ENCODE measurements at places on chromosomes 12 and 14.

GRCh38 chr14:61076556-61076955, 95.5 kb downstream of the SLC38A6 start:
- no peak for DNase-seq

DNA sequence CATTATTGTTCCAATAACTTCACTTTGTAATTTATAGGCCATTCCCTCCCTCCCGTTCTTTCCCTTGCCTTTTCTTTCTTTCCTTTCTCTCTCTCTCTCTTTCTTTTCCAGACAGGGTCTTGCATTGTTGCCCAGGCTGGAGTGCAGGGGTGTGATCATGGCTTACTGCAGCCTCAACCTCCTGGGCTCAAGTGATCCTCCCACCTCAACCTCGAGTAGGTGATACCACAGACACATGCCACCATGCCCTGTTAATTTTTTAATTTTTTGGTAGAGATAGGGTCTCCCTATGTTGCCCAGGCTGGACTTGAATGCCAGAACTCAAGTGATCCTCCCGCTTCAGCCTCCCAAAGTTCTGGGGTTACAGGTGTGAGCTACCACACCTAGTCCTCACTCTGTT, 6.8 kb upstream of the POU6F1 start:
- DNase-seq = no peak

DNA sequence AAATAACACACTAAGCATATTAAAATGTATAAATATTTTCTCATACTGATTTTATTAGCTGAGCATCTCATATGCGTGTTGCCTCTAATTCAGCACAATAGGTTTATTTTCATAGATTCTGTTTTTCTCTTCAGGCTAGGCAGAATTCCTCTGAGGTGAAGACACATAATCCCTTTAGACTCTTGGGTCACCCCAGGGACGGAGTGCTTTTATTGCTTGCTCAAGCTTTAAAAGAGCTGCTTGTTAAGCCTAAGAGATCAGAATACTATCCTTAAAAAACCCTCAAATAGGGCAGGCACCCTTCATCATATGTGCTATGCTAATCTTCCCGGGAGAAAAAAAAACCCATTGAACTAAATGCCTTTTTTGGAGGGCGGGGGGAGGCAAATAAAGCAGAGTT, 390.1 kb downstream of the KCNH5 start:
- no peak for DNase-seq

GRCh38 chr12:27937768-27938167, 34.8 kb downstream of the PTHLH start:
- DNase-seq = no peak

- no peak for DNase-seq
Observed at GRCh38 chr14:32635061-32635719, 303.5 kb upstream of the NPAS3 start.

DNA sequence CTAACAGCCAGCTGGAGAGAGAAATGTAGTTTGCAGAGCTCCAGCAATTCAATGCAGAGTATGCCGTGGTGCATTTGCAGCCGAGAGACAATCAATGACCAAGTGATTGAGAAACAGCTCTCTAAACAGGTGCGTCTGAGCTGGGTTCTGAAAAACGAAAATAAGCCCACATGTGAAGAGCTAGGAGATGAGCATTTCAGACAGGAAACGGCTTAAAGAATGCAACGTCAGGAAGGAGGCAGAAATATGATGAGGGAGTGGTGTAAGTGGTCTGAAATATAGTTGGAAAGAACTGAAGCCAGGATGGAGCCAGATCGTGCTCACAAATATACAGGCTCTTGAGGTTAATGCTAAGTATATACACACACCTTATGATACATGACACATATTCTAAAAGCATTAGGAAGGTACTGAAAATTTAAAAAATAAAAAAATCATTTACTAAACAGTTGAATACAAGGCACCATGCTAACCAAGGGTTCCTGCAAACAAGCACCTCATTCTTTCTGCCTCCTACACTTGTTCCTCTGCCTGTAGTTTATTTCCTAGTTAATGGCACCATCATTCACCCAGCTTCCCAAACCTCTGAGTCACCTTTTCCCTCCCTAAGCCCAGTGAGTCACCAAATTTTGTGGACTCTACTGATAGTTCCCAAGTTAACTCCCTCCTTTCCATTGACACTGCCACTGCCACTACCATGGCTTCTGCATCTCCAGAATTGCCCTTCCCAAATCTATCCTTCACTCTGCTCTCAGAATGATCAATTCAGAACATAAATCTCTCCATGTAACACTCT, 2.3 kb upstream of the GARIN2 start:
- no peak for DNase-seq

GRCh38 chr14:61584331-61584741, 111.0 kb upstream of the HIF1A start:
- no peak for DNase-seq

DNA sequence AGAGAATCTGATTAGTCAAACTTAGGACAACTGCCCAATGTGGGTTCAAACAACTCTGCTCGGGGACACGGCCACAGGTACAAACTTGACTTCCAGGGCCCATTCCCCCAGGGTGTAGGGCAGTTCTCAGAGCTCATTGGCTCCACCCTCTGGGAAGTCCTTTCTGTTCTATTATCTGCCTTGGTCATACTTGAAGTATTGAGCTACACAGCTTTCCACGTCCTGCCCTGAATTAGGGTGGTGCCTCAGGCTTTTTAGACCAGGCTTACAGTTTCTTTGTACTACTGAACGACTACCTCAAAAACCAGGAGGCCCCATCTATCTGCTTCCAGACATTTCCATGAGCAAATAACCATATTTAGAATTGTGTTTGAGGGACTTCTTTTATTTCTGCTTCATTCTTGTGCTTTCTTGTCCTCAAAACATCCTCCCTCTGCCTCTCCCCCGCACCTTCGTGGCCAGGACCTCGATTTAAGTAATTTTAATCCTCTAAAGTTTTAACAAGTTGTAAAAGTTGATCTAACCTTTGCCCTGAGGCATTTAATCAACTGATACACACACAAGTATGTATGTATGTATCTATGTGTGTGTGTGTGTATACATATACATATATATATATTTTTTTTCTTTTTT, 281.7 kb upstream of the AMIGO2 start:
- DNase-seq = peak; percentile 22

- DNase-seq = no peak
Observed at GRCh38 chr12:63838411-63838810, 6.1 kb upstream of the SRGAP1 start.

- no peak for DNase-seq
Observed at GRCh38 chr12:129226851-129227250, 373.6 kb downstream of the GLT1D1 start.

DNA sequence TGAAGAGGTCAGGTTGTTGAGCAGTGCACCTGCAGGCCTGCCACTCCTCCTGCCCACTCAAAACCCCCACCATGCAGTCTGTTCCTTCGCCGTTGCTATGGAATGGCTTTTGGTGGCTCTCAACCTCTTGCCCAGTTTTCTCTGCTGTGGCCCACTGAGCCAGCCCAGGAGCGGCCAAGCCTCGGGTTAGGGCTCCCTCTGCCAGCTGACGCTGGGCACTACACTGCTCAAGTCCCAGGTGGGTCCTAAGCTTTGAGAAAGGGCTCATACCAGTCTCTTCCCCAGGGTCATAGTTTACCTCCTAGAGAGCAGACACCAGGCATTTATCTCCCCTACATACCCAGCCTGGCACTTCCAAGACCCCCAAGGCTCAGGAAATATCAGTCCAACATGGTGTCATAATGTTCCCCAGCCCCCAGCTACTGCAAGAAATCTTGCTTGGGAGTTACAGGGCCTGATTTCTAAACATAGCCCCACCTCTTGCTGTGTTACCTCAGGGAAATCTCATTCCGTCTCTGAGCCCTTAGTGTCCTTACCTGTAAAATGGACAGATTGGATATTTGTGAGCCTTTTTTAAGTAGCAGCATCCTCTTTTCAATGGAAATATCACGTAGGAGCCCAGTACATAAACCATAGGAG, 59.4 kb downstream of the TSPAN11 start:
- DNase-seq = no peak

All from activated effector memory CD4-positive, alpha-beta T cell treated with Interleukin-2 at 50 U/mL for 16 hours (primary cell).